HCT116 (cell line): ENCODE measurements at places on chromosomes 11 and 22. TPM values are rescaled to one million over a fixed set of nuclear protein-coding genes. Genes with fewer than 3 reads are reported as not detected.

Gene YPEL1
- total RNA-seq, result 3.1 TPM

Gene RFPL2
- total RNA-seq, result 0.61 TPM

- peak; percentile 72 for DNase-seq
These were observed 39.6 kb downstream of the NUMA1 start for GRCh38 chr11:72040491-72041363.

- DNase-seq, result no peak
These were observed 63.1 kb downstream of the PIWIL4 start for GRCh38 chr11:94630221-94630620.

- DNase-seq, result no peak
These were observed 364.0 kb upstream of the FAT3 start for GRCh38 chr11:91860661-91861060.

DNA sequence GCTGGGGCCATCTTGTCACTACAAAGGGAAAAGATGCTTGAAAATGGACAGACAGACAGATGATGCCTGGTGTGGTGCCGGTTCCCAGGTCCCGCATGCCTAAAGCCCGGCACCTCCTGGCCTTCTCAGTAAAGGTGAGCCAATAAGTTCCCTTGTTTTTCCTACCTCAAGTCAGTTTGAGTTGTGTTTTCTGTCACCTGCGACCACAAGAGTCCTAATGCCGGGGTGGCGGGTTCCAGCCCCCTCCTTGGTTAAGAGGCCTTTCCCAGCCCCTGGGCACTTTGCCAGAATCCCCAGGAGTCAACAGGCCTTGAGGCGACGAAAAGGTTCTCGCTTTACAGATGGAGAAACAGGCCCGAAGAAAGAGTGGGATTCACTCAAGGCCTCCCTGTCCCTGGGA, 9.0 kb downstream of the FGF19 start:
- no peak for DNase-seq

DNA sequence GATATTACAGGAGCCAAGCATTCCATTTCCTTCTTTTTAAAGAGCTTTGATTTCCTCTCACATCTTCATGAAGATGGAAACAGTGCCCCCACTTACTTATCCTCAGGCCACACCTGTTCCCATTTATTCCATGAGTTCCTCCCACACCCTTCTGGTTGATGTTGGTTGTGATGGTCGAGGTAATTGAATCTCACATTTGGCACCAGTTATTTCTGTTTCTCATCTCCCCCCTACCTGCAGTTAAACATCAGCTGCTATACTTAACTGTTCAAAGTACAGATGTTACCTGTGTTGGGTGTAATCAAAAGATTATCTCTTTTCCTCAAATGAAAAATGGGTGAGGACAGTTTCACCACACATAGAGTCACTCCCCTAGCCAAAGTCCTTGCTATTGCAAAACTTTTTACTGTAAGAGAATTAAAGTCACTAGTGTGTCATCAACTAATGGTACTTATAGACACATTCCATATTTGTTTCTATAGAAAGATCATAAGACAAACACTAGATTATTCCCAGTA, 1.9 kb downstream of the TMEM45B start:
- DNase-seq, result no peak

Gene XKR3
- not detected for total RNA-seq

- peak; percentile 38 for DNase-seq
These were observed 17.4 kb downstream of the ARHGAP1 start for GRCh38 chr11:46682773-46683752.

DNA sequence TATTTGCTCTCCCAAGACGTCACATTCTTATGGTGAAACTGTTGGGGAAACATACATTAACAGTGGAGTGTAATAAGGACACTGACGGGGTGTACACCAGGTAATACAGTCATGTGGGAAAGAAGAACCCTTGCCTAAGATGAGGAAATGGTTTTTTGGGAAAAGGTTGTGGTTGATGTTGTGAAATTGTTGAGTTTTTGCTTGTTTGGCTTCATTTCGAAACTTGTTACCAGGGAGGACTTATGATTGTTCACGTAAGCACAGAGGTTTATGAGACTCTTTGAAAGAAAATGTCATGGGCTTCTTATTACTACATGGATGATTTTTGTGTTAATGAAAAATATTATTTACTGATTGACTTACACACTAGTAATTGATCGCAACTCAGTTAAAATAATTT, 16.8 kb downstream of the ANO3 start:
- DNase-seq, result no peak

DNA sequence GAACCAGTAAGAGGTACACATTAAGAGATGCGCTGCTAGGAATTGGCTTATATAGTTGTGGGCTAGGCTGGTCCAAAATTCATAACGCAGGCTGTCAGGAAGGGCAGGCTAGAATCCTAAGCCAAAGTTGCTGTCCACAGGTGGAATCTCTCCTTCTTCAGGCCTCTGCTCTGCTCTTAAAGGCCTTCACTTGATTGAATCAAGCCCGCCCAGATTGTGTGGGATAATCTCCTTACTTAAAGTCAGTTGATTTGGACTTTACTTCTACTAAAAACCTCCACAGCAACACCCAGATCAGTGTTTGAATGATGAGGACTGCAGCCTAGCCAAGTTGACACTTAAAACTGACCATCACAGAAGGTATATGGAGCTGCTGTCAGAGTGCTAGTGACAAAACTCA, 68.8 kb downstream of the LRRC32 start:
- no peak for DNase-seq

Gene SLC7A4
- total RNA-seq, result not detected

DNA sequence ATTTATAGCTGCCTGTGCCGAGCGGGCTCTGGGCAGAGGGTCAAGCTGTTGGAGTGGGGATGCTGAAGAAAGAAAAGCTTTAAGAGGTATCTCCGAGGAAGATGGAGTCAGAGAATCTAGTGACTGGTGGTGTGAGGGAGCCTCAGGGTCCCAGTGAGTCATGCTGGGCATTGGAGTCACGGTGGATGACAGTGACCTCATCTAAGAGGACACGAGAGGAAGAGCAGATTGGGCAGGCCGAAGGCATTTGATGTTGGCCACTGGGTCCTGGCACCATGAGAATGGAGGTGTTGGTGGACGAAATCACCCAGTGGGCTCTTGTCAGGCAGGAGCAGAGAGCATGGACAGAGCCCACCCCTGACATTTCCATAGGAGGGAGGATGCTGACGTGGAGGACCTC, 68.4 kb downstream of the TBC1D22A start:
- DNase-seq, result no peak

Gene MS4A6E
- total RNA-seq, result not detected

Gene KCNJ11
- total RNA-seq, result 7.5 TPM

DNA sequence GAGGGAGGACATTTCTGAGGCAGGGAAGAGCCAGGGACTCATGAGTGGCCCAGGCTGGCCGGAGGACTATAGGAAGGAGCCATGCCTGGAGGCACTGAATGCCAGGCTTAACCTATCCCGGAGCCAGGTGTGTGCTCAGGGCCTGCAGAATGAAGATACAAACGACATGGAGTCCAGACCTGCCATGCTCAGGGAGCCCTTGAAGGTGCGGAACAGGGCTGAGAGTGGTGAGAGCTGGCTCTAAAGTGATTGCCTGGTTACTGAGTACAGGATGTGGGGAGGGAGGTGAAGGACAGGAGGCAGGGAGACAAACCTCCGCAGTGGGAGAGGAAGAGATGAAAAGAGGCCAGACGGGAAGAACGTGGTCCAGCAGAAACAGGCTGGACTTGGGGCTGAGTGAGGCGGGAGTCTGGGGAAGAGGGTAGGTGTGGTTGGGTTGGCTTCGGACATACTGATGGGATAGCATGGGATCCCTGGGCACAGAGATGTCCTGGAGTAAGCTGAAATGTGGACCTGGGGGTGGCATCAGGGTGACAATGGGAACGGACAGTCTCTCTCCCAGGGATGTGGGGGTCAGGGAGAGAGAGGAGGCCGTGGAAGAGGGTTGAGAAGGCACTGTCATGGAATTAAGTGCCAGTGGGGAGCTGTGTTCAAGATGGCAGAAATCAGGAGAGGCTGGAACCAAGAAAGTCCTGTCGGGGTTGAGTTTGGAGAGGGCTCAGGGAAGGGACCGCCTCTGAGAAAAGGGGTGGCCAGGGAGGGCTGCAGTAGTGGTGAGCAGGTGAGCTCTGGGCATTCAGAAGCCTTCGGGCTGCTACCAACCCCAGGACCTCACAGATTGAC, 1.5 kb upstream of the ANKRD13D start:
- DNase-seq, result no peak

Gene SCYL1
- total RNA-seq, result 104 TPM

Gene NCAM1
- total RNA-seq, result 0.22 TPM

DNA sequence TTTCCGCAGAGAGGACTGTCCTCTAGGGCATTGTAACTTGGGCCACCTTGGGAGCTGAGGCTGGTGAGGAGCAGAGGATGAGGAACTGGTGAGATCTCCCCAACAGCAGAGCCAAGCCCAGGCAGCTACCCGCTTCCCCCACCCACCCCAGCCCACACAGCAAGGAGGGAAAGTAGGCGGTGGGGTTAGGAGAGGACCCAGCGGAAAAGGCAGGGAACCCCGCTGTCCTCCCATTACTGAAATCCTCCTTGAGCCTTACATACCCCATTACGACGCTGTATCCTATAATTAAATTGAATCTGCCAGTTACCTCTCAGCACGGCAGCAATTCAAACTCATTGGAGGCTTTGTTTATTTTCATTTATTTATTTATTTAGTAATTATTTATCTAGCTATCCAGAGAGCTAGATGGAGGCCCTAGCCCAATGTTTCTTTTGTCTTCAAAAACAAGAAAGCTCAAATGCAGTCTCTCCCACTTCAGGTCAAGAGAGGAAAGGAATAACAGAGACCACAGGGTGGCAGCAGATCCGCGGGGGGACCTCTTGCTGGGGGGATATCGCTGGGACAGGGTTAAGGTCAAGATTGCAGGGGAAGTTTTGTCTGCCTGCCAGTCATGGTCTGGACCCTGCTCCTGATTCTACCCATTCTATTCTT, 218.0 kb downstream of the ST3GAL4 start:
- DNase-seq, result no peak

- DNase-seq, result no peak
These were observed 13.3 kb downstream of the NNMT start for GRCh38 chr11:114309517-114309916.
